CD4-positive, alpha-beta T cell treated with Interleukin-4 for 4 hours (primary cell): ENCODE measurements at places on chromosomes 6 and 20.

GRCh38 chr20:18529041-18529440 is 21.3 kb downstream of the SEC23B start:
- no peak for DNase-seq

- DNase-seq, result no peak
These were observed 4.5 kb downstream of the FLRT3 start for GRCh38 chr20:14332866-14333265.

DNA sequence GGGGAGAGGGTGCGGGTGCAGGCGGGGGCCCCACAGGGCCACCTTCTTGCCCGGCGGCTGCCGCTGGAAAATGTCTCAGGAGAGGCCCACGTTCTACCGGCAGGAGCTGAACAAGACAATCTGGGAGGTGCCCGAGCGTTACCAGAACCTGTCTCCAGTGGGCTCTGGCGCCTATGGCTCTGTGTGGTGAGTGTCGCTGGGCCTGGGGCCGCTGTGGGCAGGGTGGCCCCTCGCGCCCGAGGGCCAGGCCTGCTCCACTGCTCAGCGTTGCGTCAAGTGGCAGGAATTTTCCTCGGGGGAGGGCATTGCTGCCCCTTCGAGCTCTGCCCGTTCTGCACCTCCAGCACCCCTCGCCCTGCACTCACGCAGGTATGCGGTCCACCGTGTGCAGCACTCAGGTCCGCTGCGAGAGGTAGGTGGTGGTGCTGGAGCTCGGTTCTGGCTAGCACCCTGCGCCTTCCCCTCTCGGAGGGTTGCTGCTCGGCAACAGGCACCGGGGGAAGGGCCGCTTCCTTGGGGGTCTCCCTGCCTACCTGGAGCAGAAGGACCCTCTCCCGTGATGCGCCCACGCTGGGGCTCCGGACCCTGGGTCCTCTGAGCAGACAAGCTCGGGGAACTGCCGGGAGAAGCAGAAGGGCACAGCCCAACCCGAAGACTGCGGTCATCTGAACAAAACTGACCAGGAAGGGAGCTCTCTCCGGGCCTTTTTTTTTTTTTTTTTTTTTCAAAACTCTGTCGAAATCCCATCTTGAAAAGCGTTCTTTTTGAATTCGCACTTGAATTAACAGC is 674 bp downstream of the MAPK14 start:
- peak; percentile 24 for DNase-seq

GRCh38 chr6:42453031-42453653 is 1.4 kb upstream of the TRERF1 start:
- DNase-seq, result peak; percentile 68

DNA sequence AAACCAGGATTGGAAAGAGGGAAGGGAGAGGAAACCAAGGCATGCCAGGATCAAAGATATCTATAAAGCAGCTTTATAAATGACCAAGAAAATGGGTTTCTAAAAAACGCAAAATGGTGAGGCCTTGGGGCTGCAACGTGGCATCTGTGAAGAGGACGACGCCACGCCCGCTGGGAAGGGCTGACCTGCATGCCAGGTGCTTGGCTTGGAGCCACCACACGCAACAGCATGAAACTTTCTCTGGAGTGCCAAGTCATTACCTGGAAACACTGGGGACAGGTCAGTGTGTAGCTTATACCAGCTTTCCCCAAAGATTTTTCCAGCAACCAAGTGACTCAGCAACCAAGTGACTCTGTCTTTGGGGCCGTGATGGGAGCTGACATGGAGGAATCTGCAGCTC is 82.5 kb downstream of the POPDC3 start:
- DNase-seq, result no peak

GRCh38 chr6:24838081-24838480 is 39.4 kb upstream of the ARMH2 start:
- no peak for DNase-seq

GRCh38 chr20:63652192-63652980 is 838 bp downstream of the STMN3 start:
- DNase-seq, result no peak

GRCh38 chr6:157244175-157244574 is 79.1 kb downstream of the TMEM242 start:
- no peak for DNase-seq

DNA sequence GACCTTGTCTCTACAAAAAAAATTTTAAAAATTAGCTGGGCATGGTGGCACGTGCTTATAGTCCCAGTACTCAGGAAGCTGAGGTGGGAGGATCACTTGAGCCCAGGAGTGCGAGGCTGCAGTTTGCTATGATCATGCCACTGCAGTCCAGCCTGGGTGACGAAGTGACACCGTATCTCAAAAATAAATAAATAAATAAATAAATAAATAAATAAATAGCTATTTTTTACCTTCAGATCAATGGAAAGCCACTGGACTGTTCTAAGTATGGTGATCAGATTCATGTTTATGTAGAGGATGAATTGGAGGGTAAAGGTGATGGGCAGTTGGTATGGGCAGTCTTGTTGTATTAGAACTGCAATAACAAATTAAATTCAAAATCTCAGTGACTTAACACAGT is 24.0 kb downstream of the DSTN start:
- no peak for DNase-seq

- no peak for DNase-seq
These were observed 5.1 kb upstream of the ZBP1 start for GRCh38 chr20:57625181-57625958.

DNA sequence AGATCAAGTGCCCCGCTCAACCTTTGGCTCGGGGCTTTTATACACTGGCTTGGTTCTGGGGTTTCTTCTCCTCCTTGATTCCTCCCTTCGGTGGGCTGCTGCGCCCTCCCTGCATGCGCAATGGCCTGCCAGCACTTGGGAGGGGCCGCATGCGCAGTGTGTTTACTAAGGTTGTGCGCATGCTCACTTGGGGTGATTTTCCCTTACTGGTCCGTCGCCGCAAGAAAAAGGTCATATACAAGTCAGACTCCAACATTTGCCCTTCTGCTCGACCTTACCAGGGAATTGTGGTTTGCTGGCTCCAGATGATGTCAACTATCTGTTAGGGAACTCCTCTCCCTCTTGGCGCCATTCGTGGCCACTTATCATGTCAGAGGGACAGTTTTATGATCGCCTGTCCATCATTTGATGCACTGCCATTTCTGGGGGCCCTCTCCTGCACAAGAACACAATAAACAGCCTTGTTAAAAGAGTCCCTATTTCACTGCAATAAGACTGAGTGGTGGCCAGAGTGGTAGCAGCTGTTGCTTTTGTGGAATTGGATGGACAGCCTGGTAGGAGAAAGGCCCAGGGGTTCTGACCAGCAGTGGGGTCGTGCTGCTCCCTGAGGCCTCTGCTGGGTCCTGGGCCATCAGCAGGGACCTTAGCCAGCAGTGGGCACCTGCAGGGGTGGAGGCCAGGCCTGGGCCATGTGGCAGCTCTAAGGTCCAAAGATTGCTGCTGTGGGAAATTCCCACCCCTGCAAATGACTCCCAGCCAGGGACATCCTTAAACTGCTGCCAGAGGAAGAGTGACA is 2.8 kb upstream of the LBP start:
- no peak for DNase-seq

DNA sequence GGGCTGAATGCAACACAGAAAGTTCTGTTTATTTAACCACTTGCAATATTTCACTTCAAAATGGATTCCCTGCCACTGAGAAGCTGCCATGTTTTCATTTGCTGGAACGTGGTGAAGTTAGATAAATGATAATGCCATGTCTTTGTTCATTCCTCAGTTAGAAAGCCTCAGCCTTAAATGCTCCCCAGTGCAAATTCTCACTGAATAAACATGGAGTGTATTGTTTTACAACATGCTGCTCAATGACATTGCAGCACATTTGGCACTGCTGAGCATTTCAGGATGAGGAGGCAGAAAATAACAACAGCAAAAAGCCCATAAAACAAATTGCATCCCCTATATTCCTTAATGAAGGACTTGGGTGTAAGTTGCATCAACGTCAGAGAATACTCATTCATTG is 913.8 kb upstream of the FLRT3 start:
- DNase-seq, result no peak

GRCh38 chr6:67736161-67736560 is 898.9 kb upstream of the ADGRB3 start:
- DNase-seq, result no peak

DNA sequence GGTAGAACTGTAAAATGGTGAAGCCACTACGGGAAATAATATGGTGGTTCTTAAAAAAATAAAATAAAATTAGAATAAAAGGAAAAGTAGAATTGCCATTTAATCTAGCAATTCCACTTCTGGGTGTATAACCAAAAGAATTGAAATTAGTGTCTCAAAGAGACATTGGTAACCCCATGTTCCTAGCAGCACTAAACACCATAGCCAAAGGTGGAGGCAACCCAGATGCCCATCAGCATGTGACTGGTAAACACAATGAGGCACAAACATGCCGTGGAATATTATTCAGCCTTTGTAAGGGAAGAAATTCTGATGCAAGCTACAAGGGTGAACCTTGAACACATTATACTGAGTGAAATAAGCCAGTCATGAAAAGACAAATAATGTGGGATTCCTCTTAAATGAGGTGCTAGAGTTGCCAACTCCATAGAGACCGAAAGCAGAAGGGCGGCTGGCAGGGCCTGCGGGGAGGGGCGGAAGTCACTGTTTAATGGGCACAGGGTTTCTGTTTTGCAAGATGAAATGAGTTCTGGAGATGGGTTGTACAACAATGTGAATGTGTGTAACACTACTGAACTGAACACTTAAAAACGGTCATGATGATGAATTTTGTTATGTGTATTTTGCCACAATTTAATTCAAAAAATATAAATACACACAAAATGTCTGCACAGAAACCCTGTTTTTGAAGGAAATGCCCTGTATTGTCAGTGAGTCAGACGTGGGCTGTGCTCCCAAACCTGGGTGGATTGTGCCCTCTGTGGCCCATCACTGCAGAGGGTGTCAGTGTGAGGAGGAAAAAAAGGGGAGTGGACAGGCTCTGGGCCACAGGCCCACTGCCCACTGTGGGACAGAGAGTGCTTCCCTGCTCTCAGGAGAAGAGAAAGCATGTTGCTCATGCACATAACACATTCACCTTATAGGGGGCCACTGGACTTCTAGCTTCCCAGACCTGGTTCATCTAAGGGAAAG is 49.6 kb upstream of the CD93 start:
- DNase-seq, result no peak

- DNase-seq, result no peak
These were observed 741.4 kb upstream of the MAP3K7 start for GRCh38 chr6:91328241-91328640.

- DNase-seq, result no peak
These were observed 505.3 kb upstream of the JAG1 start for GRCh38 chr20:11178946-11179654.

DNA sequence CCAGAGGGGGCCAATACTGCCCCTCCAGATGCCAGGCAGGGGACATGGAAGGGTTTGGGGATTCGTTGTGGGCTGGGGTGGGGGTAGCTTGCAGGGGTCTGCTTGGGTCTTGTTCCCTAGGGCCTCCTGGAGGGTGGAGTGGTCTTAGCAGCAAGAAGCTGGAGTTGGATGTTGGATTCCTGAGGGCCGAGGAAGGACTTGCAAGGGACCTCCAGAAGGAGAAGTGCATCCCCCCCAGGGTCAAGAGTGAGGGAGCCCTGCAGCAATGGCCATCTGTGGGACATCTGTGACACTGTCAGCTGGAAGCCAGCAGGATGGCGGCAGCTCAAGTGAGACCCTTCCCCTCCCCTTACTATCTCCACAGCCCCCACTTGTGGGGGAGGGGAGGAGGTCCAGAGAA is 25.4 kb upstream of the CCN5 start:
- DNase-seq, result no peak

DNA sequence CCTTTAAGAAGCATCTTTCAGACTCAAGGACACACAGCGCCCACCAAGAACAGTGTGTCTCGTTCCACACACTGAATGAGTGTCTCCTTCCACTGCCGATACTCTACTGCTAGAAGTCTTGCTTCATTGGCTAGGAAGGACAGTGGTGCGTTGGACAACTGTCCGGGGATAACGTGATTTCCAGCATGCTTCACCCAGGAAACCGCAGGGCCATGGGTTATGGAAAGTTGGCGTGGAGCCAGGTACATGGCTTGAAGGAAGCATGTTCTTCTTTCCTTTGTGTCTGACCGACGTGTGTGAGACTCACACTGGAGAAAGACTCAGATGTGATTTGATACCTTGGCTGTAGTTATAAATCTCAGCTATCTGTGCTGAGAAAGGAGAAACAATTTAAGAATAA is 73.2 kb downstream of the SMOC2 start:
- DNase-seq, result no peak

DNA sequence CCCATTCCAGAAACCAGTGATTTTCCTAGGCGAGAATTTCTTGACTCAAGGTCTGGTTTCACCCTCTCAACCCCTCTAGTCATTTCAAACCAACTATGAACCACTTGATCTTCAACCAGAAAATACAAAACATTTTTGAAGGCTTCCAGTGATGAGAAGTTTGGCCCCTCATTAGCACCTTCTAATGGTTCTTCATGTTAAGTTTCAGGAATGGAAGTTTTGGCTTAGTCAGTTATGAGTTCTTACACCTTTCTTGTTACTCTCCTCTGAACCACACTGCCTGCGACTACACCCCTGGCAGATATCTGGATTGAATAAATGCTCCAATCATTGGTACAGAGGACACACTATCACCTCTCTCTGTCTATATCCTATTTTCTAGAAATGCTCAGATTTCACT is 67.2 kb downstream of the GJA10 start:
- DNase-seq, result no peak

DNA sequence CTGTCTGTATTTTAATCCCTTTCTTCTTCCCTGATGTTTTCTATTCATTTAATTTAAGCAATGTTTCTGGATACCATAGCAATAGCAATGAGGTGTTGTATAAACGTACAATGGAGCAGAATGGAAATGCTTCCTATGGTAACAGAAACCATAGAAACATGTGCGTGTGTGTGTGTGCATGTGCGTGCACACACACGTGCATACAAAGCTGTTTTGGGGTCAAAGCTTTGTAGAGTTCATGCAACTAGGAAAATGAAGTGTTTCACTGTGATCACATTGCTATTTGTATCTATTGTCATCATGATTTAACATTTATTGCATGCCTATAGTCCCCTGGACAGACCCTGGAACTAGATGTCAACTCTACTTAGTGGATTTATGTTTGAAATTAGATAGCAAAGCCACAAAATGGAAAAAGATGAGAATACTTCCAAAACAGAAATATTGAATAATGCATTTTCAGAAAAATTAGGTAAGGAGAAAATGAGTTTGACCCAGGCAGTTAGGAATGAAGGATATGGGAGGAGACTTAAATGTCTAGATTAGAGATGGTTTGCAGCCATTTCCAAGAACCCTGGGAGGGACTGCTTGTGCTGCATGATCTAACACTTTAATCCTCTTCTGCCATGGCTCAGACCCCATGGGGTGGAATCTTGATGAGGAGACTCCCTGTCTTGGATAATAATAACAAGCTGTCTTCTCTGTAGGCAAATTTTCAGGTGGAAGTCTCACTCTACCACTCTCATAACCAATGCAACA is 124.4 kb downstream of the TRMT11 start:
- no peak for DNase-seq

DNA sequence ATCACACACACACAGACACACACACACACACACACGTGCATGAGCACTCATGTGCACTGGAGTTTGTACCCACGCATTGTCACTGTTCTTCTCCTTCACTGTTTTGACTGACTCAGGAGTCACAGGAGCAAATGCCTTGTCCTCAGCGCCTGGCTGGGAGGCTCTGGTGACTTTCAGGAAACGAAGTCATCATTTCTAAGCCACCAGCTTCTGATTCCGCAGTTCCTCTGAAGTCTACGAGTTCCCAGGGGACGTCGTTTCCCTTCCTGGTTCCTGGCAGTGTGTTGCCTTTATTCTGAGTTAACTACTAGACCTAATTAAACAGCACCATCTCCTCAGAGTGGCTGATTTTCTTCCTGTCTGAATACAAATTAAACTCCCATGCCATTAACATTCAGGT is 82.2 kb upstream of the PMEPA1 start:
- no peak for DNase-seq

- no peak for DNase-seq
These were observed 23.0 kb downstream of the OPN5 start for GRCh38 chr6:47804821-47805220.
